Aorta (tissue), 5 donors: ENCODE measurements at places on chromosomes 3 and 15.

- no peak for DNase-seq
These were observed 21.7 kb downstream of the PLA2G4F start for GRCh38 chr15:42134617-42135245.

- no peak for DNase-seq
These were observed 115.9 kb downstream of the NEK11 start for GRCh38 chr3:131142580-131142979.

DNA sequence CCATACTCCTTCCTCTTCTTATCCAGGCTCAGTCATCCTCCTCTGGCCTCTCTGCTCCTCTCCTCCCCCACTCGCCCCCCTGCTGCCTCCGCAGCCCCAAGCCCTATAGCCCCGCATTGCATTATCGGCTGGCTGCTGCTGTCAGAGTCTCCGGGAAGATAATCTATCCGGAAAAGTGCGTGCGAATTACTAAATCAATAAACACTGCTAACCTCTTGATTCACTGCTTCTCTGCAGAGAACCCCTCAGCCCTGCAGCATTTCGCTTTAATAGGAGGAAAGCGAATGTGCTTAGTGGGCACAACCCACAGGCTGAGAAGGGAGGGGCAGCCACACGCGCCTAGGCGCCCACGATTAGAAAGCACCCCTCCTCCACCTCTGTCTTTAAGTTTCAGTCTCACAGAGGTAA, 167.6 kb downstream of the ABHD5 start:
- DNase-seq = no peak

GRCh38 chr3:186651678-186652215, 11.5 kb downstream of the FETUB start:
- no peak for DNase-seq

DNA sequence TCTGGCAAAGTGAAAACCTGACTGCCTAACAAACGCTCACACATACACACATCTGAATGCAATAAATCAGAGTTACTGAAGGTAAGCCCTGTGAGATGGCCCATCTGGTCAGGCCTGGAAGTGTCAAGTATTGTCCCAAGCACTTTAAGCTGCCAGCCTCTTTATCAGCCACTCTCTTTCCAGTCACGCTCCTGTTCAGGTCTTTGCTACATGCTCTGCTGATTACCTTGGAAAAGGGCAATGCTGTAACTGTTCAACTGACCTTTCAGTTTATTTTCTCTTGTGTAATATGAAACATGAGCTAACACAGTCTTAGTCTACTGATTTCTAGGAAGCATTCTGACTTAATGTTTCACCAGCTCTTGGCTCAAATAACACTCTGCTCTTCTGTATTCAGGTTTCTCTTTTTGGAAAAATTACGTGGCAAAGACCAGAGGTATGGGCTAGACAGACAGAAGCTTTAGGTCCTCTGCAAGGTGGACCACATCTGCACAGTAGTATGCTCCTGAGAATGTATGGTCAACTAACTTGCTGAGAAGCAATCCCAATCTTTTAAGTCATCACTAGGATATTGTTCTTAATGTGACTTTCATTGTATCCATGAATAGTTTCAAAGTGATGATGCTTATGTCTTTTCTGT, 44.5 kb downstream of the GBE1 start:
- no peak for DNase-seq

DNA sequence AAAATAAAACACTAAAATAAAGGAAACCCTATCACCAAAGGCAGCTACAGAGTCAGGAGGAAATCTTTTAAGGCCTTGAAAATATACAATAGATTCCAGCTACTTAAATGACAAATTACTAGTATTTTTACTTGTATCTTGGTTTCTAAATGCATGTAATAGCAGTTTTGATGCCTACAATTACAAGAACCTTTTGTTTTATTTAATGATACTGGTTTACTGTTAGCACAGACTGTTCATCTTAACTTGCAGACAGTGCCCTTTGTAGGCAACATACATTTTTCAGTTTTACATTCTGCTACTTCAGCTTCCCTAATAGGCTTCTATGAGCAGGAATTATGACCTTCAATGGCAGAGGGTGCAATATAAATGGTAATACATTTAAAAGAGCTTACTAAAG, 54.1 kb downstream of the ZNF280D start:
- no peak for DNase-seq

GRCh38 chr3:147428754-147429153, 19.6 kb downstream of the ZIC1 start:
- DNase-seq = no peak

- no peak for DNase-seq
These were observed 532.8 kb downstream of the ZIC1 start for GRCh38 chr3:147941969-147942368.

- DNase-seq = no peak
These were observed 5.6 kb downstream of the CD96 start for GRCh38 chr3:111547631-111548030.

GRCh38 chr3:124558991-124559845, 171.0 kb upstream of the UMPS start:
- peak; percentile 94 for DNase-seq

DNA sequence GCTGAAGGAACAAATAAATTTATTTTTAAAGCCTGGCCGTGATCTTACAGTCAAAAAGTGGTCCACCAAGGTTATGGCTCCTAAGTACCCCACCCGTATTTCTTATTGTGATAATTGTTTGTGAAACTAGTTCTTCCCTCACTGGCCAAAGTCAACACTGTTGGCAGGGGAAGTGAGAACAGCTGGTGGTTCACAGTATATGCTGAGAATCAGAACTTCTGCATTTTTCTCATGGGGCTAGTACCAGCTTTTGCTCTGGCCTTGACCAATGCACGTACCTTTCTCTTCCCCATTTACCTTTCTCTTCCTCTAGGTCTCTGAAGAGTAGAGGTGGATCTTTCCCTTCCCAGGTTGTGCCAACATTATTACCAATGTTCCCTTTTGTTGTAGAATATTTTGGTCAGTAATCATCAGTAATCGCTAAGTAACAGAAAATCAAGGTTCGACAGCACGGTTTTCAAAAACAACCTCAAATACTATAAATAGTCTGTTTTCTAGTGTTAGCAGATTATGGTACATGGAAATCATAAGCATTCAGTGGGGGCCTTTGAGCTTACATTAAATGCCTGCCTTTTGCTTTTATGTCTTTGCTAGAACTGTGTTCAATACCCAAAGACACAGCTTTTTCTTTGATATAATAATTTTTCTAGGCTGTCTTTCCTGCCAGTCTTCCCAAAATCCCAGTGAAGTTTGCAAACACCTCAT, 268.0 kb downstream of the LPP start:
- DNase-seq = peak; percentile 57

DNA sequence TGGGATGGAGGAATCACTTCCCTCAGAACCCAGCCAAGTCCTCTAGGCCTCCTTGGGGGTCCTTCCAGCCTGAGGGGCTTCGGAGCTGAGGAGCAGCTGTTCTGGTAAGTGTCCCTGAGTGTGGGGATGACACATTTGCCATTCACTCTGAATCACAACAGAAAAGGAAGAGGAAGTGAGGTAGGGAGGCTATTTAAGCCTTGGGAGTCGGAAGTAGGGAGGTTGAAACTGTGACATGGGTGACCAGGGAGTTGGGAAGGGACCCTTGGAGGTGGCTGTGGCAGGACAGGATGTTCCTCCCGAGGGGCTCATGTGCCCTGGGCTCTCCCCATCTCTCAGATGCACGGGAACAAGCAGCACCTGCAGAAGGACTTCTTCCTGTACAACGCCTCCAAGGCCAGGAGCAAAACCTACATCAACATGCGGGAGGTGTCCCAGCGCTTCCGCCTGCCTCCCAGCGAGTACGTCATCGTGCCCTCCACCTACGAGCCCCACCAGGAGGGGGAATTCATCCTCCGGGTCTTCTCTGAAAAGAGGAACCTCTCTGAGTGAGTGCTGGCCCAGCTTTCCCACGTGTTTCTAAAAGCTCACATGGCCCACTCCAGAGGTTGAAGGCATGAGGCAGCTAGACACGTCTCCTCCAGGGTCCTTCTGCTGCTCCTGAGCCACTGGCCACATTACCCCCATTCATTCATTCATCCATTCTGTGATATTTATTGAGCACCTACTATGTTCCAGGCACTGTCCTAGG, 43.3 kb downstream of the CAPN3 start:
- no peak for DNase-seq

GRCh38 chr3:27358372-27358771, 10.8 kb downstream of the NEK10 start:
- no peak for DNase-seq

DNA sequence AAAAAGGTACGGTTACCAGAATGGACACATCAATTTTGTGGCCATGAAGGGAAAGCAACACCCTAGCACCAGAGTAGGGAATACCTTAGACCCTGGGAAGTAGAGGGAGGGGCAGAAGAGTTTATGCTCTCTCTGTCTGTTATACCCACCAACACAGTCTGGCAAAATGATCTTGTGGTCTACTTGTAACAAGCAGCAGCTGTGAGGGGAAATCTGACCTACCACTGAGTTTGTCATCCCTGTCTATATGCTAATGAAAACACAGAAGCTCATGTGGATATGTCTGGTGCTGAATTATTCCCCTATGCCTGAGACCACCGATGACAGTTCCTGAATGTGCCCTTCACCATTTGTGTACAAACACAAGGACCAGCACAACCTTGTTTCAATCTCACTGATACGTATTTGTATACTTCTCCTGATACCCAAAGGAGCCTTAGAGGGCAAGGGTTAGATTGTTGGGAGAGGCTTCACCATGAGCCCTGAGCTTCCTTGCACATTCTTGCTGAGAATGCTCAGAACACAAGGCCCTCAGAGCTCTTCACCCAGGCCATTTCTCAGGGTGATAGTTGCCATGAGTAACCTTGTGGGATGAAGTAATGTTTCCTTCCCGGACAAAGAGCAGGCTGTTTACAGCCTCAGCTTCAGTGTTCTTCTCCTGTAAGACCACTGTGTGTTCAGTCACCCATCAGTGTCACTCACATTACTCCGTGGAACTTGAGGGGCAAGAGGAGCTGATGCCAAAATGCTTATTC, 24.7 kb upstream of the ZNF639 start:
- DNase-seq = no peak

DNA sequence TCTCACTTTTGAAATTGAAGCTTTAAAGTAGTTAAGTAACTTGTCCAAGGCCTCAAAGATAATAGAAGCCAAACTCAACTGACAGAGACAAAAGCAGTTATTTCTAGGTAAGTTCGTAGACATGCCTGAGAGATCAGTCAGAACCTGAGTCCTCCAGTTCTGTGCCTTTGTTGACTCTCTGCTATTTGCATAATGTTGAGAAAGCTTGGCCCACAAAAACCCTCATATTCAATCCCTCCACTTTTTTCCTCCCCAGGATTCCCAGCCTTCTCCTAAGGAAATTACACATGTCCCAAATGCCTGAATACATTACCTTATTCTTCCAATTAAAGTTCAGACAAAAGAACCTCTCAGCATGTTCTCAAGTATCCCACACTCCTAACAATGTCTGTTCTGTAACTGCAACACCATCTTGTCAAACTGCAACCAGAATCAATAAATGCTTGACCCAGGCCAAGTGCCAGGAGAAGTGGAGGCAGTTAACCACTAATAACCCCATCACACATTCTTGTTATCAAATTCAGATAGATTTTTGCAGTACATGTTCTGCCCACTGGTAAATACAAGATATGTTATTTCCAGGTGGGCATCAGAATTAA, 217.8 kb downstream of the LRRC3B start:
- no peak for DNase-seq

GRCh38 chr3:86056962-86057361, 934.0 kb downstream of the VGLL3 start:
- no peak for DNase-seq

GRCh38 chr3:39107388-39108199, at the start of the genes GORASP1 and TTC21A:
Gene GORASP1, minus strand, starts transcription at chr3:39107627. Its CDS starts 86 bp downstream, at chr3:39107541.
Gene TTC21A, plus strand, starts transcription at chr3:39107680. Its CDS starts 158 bp downstream, at chr3:39107838.
- peak; percentile 95 for DNase-seq

GRCh38 chr3:130700541-130700940, 46.1 kb downstream of the PIK3R4 start:
- no peak for DNase-seq

GRCh38 chr3:125594581-125595011, 701 bp downstream of the OSBPL11 start:
- no peak for DNase-seq

- DNase-seq = no peak
These were observed 558 bp downstream of the DTWD1 start for GRCh38 chr15:49621401-49621811.

GRCh38 chr3:9700536-9700935, 3.1 kb upstream of the CPNE9 start:
- DNase-seq = no peak

DNA sequence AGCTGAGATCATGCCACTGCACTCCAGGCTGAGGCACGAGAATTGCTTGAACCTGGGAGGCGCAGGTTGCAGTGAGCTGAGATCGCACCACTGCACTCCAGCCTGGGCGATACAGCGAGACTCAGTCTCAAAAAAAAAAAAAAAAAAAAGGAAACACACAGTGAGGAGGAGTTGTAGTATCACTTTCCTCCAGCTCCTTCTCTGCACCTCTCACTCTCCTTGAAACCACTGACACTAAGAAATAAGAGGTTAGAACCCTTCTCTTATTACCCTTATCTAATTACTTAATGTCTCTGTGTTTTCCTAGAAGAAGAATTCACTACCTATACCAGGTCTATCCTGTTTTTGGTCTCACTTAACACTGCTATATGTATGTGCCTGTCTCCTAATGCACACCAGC, 31.7 kb downstream of the RAB27A start:
- DNase-seq = no peak

DNA sequence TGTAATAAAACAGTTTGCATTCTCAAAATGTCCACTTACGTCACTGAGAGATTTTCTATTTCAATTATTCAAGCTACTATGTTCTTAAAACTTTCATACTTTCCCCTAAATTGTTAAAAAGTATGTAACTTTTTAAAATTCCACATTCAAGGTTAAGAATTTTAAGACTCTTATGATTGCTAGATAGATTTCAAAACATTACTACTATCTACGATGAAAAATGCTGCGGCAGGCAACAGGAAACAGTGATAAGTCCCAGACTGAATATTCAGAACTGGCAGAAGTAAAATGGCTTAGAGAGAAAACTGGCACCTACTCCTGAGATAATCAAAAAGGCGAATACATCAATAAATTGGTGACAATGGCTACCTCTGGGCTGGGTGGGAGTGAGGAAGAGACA, 16.2 kb downstream of the ATP13A3 start:
- no peak for DNase-seq

DNA sequence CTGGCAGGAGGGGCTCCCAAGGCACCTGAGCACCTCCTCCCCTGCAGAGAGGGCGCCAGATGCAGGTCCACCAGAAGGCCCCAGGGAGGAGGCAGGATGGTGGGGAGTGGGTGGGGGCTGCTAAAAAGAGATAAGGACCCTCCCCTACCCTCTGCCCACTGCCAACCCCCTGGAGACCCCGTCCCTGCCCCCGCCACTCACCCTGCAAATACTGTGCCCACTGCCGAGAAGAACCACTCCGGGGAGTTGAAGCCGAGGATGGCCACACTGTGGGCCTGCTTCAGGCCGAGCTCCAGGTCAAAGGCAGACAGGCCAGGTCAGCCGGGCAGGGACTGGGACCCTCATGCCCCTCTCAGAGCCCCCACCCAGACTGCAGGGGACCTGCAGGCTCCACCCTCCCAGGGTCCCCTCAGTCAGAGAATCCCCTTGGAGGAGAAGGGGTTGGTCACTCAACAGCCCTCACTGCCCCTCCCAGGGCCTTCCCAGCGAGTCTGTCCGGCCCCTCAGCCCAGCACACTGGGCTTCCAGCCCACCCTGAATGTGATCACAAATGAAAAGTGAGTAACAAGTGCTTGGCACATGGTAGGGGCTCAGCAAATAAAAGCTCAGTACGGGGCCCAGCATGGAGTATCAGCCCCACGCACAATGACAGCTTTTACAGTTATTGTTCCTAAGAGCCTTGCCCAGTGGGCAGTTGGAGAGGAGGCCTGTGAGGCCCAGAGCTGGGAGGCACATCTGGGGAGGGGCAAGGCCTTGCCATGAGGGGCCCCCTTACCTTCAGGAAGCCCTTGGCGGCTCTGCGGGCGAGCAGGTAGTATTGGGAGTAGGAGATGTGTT, 40.4 kb downstream of the ACSBG1 start:
- DNase-seq = no peak

GRCh38 chr3:189165092-189165612, 6.6 kb upstream of the TPRG1 start:
- no peak for DNase-seq
